ENCODE measurements at places on chromosomes 4 and X.

DNA sequence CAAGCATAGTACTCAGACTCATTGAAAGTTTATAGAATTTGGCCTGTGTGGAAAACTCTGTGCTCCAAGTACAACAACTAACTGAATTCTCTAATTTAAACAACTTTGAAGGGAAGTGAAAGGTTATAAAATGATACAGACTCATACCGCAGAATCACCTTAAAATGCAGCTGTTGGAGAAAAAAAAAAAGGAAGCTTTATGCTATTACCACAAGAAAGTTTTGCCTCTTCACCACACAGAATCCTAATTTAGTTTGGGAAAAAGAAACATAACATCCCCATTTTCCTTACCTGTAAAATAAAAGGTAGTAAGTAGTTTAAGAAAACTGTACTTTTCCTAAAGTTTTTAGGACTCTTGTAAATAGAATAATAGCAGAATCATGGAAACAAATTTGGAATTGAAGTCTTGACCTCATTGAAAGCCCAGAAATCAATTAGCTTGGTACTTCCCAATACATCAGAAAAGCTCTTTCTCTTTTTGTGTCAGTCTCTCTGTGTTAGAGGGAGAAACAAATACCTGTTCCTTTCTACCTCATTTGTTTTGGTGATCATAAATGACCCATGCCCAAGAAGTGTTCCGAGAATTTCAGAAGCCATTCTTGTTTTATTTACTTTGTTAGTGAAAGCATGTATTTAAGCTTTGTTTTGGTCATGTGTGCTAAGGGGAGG, 78.8 kb downstream of the NFKB1 start:
- no peak for DNase-seq

GRCh38 chrX:133380711-133381619, 34.3 kb downstream of the GPC4 start:
- DNase-seq, result no peak

DNA sequence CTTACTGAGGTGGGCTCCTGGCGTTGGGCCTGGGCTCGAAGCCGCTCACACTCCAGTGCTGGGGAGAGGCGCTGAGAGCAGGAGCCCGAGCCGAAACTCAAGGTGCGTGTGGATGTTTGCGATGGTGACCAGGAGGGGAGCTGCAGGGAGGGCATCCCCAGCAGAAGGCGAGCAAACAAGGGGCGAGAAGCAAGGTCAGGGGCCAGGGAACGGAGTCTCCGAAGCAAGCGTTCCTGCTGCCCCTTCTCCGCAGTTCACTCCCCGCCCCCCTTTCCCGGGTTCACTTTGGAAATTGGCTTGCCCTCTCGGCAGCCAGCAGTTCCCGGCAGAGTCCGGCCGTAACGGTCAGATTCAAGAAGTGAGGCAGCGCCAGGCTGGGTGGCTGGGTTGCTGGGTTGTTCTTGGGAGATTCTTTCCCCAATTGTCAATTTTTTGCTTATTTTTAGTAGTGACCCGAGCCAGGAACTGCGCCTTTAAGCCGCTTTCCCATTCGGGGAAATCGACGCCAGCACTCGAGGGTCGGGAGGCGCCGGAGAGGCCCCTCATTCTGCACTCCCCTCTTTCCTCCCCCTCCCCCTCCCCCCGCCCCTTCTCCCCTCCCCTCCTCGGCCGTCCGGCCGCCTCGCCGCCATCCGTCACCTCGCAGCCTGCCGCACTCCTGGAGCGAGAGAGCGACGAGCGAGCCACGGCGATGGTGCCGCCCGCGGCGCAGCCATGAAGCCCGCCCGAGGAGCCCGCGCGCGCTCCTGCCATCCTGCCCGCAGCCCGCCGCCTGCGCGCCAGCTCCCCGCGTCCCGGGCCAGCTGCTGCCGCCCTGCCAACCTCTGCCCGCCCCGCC, at the start of gene FRMPD3:
FRMPD3 (plus strand) TSS at position 655 of the 838 bp plus-strand sequence. CDS start 76,937 bp downstream, outside the sequence.
- no peak for DNase-seq

DNA sequence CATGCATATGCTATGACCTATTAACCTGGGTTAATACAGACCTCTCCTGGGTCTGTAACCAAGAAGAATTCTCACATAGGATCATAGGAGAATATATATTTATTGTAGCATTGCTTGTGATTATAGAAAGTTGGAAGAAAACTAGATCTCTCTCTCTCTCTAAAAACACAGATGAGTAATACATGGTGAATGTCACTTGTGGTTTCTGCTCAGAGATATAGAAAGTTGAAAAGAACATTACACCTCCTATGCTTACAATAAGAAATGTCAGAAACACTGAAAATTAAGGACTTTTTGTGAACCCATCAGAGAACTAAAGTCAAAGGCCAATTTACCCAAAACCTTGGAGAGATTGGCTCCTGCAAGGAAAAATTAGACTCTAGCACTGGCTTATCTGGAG, 1389.5 kb downstream of the FAM133A start:
- DNase-seq, result no peak

DNA sequence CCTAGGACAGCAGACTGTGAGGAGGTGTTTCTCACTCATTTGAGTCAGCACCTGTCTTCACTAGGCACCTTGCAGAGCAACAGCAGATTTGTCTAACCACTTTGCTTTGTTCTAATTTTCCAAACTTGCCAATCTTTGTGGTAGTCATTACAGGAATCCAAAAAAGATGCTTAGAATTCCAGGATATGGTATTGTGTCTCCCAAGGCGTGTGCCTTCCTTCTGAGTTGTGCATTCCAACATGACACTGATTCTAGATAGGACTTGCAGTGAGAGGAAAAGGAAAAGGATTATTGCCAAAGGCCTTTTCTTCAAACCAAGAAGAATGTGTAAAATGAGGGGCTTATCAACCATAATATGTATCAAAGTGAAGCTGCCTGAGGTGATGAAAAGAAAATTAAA, 126.2 kb downstream of the MAPK10 start:
- no peak for DNase-seq

DNA sequence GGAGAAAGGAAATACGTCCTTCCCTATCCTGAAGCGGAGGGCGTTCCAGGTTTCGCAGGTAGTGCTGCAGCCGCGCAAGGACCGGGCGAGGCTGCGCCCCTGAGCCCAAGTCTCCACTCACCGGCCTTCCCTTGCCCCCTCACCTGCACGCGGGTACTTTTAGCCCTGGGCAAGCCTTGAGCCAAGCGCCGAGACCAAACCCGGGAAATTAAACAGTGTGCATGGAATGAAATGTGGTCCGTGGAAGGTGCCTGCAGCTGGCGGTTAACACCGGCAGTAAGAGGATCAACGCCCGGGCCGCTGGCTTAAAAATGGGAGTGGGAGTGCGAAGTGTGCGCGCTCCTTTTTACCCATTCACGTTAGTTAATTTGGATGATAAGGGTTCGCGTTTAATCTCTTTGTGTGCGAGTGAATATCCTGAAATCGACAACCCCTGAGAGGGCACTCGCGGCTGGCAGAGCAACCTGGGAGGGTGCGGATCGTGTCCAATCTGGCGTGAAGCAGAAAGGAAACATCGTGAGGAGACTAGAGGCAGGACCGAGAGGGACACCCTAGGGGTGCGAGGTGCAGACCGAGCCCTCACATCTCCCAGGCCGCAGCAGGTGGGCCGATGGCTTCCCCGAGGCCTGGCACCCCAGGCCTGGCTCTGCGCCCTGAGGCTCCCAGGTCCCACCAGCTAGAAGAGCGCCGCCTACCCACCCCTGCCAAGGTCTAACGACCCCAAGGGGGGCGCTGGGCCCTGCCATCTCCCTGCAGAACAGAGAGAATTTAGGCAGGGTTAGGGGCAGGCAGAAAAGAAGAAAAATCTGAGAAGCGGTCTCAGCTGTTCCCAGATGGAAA, 2.0 kb upstream of the HELT start:
- no peak for DNase-seq

GRCh38 chr4:76579596-76580375, 144.8 kb downstream of the SHROOM3 start:
- no peak for DNase-seq

GRCh38 chrX:14344172-14344940, 185.0 kb upstream of the GLRA2 start:
- no peak for DNase-seq

GRCh38 chr4:59698041-59698440, 1502.1 kb upstream of the ADGRL3 start:
- DNase-seq, result no peak

DNA sequence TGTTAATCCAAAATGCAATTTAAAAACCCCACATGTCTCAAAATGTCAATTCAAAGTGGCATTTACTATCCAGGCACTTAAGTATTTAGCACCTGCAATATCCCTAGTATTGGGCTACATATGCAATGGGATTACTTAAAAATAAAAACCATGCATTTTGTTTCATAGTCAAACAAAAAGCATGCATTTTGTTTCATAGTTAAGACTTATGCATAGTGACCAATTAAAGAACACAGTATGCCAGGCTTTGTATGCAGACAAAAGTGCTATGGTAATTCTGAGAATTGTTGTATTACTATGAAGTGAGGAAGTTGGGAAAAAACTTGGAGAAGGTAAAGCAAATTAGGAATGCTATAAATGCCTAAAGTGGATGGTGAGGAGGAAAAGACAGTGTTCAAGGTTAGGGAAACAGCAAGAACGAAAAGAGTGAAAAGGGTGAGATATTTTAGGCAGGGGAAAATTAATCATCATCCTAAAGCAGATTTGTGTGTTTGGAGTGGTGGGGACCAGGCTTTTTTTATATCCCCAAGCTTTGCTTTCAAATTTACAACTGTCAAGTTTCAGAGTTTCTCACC, 10.6 kb upstream of the BMP2K start:
- no peak for DNase-seq

DNA sequence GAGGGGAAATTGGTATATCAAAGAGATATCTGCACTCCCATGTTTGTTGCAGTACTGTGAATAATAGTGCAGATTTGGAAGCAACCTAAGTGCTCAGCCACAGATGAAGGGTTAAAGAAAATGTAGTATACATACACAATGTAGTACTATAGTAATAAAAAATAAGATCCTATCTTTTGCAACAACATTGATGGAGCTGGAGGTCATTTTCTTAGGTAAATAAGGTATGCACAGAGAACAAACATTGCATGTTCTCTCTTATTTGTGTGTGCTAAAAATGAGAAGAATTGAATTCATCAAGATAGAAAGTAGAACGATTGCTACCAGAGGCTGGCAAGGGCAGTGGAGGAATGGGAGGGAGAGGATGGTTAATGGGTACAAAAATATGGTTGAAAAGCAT, 117.9 kb upstream of the TRAM1L1 start:
- no peak for DNase-seq

DNA sequence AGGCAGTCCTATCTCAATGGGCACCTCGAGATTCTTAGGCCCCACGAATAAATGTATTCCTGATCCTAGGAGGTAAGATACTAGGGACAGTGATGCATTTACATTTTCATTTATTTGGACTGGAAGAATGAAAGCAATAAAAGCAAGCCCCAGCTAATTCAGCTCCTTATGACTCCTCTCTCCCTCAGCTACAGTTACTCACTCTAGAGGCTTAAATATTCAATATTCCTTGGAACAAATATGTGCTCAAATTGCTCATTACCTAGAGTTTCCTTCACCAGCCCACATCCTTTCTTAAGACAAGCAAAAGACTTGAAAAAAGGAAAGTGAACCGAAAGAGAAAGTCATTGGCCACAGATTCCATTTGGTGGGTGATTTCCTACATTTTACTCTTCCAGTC, 13.9 kb downstream of the PAGE2 start:
- no peak for DNase-seq

DNA sequence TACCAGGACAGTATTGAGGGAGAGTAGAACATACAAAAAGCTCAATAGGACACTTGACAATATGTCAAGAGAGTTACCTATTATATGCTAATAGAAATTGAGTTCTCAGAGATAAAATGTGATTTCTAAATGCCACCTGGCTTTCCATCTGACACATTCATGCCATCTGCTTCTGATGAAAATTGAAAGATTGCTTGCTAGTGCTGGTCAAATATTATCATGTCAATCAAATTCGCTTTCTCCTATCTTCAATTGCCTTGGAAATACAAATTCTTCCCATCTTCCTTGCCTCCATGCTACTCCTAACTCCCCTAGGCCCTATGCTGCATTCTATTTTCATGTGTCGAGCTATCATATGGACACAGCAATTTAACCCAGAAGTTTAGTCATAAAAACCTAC, 1076.9 kb downstream of the ARAP2 start:
- no peak for DNase-seq

- DNase-seq, result no peak
Observed at GRCh38 chr4:184268584-184269160, 51.0 kb upstream of the ENPP6 start.

DNA sequence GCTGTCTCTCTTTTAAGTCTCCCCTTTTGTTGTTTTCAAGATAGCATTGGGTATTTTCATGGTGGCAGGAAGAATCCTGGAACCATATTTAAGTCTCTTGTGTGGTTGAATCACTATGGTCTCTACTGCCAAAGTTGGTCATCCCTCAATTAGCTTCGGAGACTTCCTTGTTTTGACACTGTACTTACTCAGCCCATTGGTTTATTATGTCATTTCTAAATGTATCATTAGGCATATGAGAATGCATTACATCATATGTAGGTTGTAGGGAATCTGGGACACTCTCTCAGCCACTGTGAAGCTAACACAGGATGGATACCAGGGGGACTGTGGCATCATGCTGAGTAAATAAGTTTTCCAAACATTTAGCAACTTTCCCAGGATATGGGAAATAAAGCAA, 211.8 kb downstream of the DTHD1 start:
- DNase-seq, result no peak

DNA sequence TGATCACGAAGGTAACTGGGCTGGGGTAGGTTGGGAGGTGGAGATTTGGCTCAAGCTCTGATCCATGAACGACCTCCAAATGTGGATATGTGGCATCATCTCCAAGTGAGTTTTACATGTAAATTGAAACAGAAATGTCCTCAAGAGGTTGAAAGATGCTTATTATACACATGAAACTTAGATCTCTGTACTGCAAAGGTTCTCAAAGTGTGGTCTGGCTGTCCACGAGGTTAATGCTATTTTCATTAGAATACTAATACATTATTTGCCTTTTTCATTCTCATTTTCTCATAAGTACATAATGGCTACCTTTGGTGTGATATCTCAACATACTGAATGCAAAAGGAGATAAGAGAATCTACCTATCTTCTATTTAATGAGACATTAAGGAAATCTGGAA, 198.2 kb downstream of the RASL11B start:
- no peak for DNase-seq

GRCh38 chr4:108532738-108533137, 87.6 kb upstream of the RPL34 start:
- DNase-seq, result no peak

DNA sequence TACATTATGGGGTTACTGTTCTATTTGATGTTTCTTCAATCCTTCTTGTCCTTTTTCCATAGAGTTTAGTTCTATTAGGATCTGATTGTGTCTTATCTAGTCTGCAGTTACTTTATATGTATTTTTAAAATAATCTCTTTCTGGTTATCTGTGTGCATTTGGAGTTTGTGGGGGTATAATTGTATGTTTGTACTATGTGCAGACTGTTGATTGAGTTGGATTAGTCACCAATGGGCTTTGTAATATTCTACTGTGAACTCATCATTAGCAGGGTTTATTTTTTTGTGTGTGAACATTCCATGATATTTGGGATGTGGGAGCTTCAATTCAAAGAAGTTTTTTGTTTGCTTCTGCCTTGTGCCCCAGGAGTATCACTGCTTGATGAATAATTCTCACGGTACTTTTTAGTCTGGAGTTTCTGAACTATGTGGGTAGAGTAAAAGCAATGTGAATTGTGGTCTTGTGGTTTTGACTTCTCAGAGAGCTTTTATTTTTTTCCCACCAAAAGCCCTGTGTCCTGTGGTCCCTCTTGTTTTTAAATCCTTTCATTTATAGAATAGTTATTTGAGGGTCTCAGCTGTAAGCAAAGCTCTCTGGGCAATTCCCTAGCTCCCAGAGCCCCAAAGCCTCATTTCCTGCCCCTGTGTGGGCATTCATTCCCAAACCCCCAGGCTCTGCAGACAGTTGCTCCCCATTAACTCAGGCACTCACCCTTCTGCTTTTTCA, 127.8 kb downstream of the PHKA2 start:
- DNase-seq, result peak; percentile 18

GRCh38 chr4:52884994-52885393, 22.9 kb downstream of the RASL11B start:
- DNase-seq, result no peak

All from inflammatory macrophage treated with lipopolysaccharide for 1 hour (primary cell).